Right cardiac atrium (tissue), 5 donors: ENCODE measurements at places on chromosomes 1 and 21.

- no peak for DNase-seq
Measured at GRCh38 chr1:207051191-207051943, at the start of gene YOD1. Gene YOD1 (minus strand): TSS chr1:207051208. CDS start chr1:207051030, 178 bp downstream.

- DNase-seq, result no peak
Measured at GRCh38 chr1:87993051-87993450, 664.4 kb downstream of the LMO4 start.

DNA sequence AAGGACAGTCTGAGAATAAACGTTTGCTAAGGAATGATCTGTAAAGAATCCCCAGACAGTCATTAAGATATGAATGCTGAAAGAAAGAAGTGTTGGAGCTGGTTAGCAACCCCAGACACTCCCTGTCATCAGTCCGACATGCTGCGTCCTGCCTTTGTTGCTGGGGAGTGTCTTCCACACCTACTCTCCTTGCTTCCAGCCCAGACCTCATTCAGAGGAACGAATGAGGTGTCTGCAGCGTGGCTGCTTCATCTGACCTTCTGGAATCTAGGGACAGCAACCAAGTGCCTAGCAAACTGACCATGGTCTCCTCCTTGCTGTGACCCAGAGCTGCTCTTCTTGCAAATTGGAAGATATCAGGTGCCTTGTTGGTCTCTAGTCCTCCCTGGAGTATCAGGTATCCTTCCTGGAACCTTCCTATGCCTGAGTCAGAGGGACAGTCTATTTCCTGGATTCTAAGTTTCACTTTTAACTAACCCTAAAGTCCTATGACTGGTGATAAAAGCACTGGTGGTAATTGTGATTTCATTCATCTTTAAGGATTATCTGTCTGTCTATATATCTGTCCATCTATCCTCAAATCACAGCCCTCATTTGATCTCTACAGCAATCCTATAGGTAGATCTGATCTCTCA, 45.3 kb downstream of the NFASC start:
- no peak for DNase-seq

DNA sequence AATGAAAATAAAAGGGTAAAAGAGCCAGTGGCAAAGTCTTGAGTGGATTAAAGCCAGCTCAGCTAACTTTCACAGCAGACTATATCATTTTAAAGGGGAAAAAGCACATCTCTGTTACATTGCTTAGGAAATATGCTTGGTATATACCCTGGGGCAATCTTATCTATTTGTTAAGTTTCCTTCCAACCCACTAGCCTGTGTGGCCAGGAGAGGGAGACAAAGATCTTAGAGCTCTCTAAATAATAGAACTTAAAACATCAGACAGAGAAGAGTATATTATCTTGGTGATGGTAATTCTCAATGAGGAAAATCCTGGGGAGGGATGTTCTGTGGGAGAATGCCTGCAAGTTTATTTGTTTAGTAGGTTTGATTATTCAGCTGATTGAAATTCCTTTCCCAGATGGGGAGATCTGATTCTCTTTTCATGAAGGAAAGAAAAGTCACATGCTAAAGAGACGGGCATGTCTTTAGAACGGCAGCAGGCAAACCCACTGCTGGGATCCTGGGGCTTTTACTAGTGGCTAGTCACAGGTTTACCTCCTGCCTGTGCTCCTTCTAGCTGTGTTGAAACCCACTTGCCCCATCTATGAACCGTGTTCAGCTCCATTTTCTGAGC, 3.6 kb downstream of the KCNE2 start:
- no peak for DNase-seq

GRCh38 chr1:164667600-164667999, 108.6 kb downstream of the PBX1 start:
- no peak for DNase-seq
